Omental fat pad (tissue), 4 donors: ENCODE measurements at places on chromosomes 7 and 10.

GRCh38 chr10:49005270-49005669 is 65.6 kb upstream of the LRRC18 start:
- DNase-seq, result no peak

DNA sequence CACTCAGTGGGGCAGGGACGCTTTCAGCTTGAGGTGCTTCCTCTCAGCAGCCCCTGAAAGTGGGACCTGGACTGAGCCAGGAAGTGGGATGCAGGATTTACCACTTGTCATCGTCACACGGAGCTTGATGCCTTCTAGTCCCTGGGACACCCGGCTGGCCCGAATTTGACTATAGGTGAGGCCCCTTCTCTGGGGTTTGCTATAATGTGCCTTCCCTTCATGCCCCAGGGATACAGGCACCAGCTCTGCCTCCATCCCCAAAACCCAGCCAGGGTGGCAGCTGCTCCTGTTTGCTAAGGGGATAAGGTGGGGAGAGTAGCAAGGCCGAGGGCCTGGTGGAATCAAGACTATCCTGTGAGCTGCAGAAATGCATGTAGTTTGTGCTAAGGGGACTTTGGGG is 235.0 kb downstream of the GLRX3 start:
- no peak for DNase-seq

DNA sequence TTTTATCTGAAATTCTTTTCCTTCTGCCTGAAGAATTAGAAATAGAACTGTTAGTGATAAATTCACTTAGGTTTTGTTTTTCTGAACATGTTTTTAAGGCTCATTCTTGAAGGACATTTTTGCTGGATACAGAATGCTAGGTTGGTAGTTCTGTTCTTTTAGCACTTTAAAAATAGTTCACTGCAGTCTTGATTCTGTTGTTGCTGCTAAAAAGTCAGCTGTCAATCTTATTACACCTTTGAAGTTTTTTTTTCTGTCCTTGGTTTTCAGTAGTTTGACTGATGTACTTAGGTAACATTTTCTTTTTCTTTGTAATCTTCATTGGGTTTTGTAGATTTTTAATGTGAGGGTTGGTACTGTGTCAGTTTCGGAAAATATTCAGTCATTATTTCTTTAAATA is 48.7 kb downstream of the C1GALT1 start:
- no peak for DNase-seq

DNA sequence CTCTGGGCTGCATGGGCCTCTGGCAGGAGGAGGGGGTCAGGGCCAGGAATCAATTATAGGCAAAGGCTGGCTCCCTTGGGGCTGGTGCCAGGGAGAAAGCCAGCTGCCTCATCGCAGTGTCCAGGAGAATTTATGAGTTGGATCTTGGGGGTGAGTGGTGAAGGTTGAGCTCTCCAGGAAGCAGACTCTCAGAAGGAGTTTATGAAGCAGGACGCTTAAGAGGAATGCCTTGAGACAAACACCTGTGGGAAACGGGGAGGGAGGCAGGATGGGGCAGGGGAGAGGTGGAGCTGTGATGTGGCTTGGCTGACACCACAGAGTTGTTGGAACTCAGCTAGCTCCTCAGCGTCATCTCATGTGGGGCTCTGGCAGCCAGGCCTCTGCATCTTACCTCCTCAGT is 428.5 kb downstream of the RPS24 start:
- DNase-seq, result peak; percentile 15

DNA sequence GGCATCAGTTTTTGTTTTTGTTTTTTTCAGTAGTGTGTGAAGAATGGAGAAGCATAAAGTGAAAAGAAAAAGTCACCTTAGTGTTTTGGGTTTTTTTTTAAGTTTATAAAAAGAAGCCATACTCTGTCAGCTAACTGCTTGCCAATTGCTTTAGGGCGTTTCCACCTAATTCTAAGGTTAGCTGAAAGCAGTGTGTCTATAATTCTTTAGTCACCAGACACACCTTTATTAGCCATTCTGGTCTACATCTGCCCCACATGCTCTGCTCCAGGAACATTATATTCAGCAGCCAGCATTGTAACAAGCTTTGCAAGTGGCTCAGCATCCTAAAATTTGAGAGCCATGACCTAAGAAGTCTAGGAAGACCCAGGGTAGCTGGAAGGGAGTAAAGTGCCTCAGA is 14.1 kb upstream of the SLC16A12 start:
- DNase-seq, result no peak

DNA sequence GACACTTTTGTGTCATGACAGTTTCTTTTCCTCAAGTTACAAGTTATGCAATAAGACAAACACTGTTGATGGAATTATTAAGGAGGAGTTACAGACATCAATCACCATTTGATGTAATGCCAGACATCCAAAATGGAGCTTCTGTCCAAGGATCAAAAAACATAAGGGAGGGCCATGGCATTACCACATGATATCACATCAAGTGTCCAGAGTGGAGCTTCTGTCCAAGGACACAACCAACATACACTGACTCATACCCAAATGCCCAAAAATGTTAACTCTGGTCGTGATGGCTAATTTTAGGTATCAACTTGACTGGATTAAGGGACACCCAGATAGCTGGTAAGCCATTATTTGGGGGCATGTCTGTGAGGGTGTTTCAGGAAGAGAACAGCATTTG is 140.4 kb downstream of the DOCK4 start:
- DNase-seq, result no peak

- DNase-seq, result no peak
Observed at GRCh38 chr10:130747946-130748345, 563.6 kb downstream of the TCERG1L start.

DNA sequence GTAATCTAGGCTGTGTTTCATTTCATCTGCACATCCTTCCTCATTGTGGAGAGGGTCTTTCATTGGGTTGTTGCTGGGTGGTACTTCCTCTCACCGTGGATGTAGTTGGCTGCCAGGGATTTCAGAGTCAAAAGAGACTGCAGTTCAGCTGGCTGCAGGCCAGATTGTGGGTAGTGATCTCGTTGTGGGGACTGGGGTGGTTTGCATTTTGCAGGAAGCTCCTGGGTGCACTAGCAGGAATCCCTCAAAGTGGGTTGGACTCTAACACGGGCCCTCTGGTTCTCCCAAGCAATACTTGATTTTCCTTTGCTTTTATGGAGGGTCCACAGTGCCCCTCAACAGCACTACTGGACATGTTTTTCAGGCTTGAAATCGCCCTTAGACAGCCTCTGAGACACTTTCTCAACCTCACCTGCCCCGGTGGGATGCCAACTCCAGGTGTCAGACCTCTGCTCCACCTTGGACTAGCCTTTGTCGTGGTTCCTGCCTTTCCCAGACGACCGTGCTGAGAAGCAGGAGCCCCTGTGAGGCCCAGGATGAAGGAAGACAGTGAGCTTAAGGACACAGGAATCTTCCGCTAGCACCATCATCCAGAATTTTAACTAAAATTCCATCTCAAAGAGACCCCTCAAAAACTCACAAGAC is 23.9 kb upstream of the ZNF273 start:
- no peak for DNase-seq

GRCh38 chr10:113665806-113666354 is 2.0 kb upstream of the NRAP start:
- no peak for DNase-seq

DNA sequence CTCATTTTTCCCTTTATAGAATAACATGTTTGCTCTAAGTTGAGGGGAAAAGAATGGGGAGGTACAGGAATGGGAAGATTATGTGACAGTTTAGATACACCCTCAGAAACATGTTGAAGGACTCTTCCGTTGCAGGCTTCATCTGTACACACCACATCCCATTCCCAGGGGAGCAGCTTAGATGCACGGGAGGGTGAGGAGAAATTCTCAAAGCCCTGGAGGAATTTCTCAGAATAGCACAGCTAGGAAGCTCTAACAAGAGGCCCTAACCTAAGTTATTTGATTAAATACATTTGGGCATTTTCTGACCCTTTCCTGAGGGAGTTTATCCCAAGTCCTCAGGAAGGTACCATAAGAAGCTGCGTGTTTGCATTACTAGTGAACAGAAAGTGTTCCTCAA is 660.2 kb upstream of the IGFBP3 start:
- DNase-seq, result no peak

GRCh38 chr10:50396491-50397311 is 145.4 kb upstream of the ASAH2 start:
- no peak for DNase-seq

DNA sequence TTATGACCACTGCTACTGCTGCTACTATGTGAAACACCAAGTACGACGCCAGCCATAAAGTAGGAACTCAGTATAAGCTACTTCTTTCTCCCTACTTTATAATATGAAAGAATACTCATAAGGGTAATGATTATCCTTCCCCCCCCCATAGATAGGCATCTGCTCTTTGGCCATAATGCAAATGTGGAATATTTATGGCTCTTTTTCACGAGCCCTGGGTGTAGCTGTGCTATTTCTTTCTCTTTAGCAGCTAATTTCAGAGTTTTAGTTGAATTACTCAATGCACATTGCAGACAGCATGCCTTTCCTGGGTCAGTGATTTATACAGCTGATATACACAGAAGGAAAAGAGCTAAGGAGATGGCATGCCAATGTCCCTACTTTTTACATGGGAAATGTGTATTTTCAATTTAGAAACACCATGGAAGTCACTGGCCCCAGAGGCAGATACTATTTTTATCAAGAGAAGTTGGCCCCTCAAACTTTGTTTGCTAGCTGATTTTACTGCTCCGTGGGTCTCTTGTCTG is 234.1 kb upstream of the KIAA1217 start:
- no peak for DNase-seq

DNA sequence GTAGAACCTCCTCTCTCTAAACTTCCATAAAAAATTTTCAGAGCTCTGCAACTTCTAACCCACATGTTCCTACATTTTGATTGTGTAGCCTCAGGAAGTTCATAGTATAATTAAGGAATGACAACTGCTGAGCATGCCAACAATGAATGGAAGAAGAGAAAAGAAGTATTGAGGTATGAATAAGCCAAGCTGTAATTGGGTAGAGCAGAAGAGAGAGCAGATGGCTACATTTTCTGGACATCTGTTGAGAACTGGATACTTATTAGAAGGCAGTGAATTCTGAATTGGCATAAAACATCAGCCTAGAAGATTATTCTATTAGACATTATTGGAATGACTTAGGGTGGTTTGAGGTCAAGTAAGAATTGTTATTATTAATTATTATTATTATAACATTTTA is 728.3 kb upstream of the PHF14 start:
- no peak for DNase-seq

- no peak for DNase-seq
Observed at GRCh38 chr7:519484-520390, at the start of gene PDGFA. Gene PDGFA, minus strand, starts transcription at chr7:519846. Its CDS starts 845 bp downstream, at chr7:519001.

- DNase-seq, result no peak
Observed at GRCh38 chr10:123784646-123785045, 107.0 kb downstream of the CPXM2 start.

DNA sequence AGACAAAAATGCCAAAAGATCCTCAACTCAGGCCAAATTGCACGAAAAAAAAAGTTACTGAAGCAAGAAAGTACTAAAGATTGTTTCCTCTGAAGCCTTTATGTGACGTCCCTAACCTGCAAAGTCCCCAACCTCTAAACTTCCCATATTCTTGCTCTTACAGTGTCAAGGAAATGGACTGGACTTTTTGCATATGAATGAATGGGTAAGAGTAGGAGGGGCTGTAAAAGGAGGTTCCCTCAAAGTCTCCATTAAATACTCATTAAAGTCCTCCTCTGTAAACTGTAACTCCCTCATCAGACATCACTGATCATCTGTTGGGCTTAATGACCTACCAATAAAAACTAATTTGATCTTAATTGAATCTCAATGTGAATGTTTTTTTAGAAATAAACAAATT is 164.8 kb upstream of the STEAP1 start:
- no peak for DNase-seq

DNA sequence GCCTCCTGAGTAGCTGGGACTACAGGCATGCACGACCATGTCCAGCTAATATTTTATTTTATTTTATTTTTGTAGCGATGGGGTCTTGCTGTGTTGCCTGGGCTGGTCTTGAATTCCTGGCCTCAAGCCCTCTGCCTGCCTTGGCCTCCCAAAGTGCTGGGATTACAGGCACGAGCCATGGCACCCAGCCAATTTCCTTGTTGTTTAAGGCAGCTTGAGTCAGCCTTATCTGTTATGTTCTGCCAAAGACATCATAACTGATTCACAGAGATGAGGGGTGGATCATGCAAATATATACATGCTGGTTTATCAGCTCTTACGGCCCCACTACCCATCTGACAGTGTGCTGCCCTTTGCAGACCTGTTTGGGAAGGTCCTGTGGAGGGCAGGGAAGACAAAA is 826.7 kb downstream of the TYW1 start:
- DNase-seq, result no peak

DNA sequence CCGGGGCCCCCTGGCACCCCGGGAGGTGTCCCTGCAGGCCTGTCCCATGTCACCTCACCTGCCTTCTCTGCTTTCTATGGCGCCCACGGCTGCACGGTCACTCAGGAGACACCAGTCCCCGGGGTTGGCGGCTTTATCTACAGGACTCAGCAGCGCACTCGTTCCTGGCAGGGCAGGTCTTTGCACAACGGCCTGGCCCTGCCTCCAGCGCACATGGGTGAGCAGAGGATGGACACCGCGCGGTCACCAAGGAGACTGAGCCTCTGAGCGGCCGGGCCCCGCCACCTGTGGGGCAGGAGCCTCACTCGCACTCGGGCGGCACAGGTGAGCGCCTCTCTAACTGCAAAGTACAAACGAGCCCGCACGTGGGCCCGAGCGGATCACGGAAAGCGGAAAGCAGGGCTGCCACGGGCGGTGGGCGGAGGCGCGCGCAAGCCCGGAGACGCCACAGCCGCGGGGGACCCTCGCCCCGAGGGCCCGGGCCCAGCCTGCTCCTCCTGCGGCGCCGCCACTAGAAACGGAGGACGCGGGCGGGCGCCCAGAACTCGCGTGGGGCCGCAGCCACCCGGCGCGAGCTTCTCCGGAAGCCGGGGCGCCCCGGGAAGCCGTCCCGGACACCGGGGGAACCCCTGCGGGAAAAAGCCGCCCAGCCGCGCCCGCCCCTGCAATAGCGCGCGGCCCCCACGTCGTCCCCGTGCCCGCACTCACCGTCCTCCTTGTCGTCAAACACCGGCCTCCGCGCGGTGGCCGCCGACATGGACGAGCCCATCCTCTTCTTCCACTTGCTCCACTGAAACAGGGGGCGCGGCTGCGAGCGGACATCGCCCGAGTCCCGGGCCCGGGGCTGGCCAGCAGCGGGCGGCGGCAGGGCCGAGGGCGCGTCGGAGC is 642 bp downstream of the STK32C start:
- no peak for DNase-seq

GRCh38 chr10:96612055-96612830 is 25.4 kb upstream of the TM9SF3 start:
- DNase-seq, result no peak

GRCh38 chr7:148521271-148521670 is 69.3 kb upstream of the C7orf33 start:
- DNase-seq, result no peak

GRCh38 chr7:46163246-46163645 is 242.2 kb upstream of the IGFBP3 start:
- no peak for DNase-seq

GRCh38 chr10:1010703-1011102 is 15.0 kb downstream of the IDI2 start:
- no peak for DNase-seq

DNA sequence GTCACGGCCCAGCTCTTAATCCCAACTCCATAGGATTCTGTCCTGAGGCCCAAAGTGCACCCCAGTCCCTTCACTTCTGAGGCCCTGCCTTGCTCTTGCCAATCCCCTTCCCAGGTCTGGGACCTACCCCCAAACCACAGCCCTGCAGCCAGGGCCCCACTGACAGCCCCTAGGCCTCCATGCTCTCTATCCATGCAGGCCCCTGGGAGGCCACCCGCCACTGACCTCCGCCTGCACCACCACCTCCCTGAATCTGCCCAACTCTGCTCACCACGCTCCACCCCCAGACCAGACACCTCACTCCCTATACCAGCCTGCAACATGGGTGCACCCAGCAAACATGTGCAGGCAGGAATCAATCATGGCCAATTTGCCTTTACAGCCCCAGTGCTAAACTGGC is 10.2 kb downstream of the SLIT1 start:
- no peak for DNase-seq
